Stimulated activated CD4-positive, alpha-beta T cell treated with anti-CD3 and anti-CD28 coated beads, Interleukin-15, amount 100 ng/mL, for 24 hours (primary cell): ENCODE measurements at places on chromosomes 2 and 18.

DNA sequence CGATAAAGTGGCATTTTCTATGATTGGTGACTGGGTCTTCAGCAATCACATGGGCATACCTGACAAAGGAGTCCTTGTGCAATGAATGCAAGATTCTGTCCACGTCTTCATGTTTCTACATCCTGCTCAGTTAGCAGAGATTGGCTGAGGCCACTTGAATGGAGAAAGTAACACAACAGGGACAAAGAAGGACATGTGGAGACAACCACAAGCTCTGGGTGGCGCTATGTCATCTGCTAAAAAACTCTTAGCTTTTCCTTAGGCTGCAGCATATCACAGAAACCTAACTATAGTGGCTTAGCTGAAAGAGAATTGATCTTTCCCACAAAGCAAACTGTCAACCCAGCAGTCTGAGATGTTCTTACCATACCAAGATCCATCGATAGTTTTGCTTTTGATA is 1109.7 kb downstream of the SOCS6 start:
- DNase-seq = no peak

- no peak for DNase-seq
Observed at GRCh38 chr2:202121532-202122162, 48.6 kb downstream of the KIAA2012 start.

GRCh38 chr2:36416370-36417165 is 61.0 kb downstream of the CRIM1 start:
- DNase-seq = no peak

DNA sequence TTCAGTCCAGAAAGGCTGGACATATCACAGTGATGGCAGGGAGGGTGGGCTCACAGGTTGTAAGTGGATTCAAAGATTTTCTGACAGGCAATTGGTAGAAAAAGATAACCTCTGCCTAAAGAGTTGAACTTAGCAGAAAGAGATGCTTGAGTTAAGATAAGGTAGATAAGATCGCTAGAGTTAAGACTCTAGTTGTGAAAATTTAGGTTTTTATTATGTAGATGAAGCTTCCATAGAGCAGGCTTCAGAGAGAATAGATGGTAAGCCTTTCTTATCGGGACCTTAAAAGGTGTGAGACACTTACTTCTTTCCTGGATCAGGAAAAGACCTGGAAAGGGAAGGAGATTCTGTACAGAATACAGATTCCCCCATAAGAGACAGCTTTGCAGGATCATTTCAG is 134.4 kb downstream of the GULP1 start:
- no peak for DNase-seq

- no peak for DNase-seq
Observed at GRCh38 chr18:26383454-26384270, 157.4 kb downstream of the TAF4B start.

- no peak for DNase-seq
Observed at GRCh38 chr2:209525331-209525730, 101.5 kb downstream of the MAP2 start.

- no peak for DNase-seq
Observed at GRCh38 chr18:9191658-9192256, 55.2 kb downstream of the ANKRD12 start.

- DNase-seq = no peak
Observed at GRCh38 chr18:48947560-48947959, 3.2 kb downstream of the SMAD7 start.

- no peak for DNase-seq
Observed at GRCh38 chr2:30293303-30293921, 62.1 kb downstream of the LBH start.

GRCh38 chr18:47953471-47953931 is 23.0 kb upstream of the SMAD2 start:
- peak; percentile 30 for DNase-seq

DNA sequence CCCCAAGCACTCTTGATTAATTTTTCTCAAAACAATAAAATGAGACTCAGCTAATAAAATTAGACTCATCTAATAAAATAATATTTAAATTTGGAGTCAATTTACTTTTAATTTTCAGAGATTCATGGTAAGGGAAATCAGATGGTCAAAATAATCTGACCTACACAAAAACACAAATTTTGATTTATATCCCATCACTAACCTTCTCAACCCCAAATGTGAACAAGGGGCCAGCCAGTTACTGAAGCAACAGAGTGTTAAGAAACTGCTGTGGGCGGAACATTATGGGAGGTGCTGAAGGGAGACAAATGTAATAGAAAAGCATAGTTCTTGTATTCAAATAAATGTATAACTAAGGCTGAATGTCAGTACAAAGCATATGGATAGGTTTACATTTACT is 28.5 kb upstream of the PPP3R1 start:
- no peak for DNase-seq

GRCh38 chr2:128076461-128077106 is 14.4 kb upstream of the UGGT1 start:
- no peak for DNase-seq

- DNase-seq = no peak
Observed at GRCh38 chr2:105301646-105302045, 27.9 kb downstream of the TGFBRAP1 start.

- DNase-seq = no peak
Observed at GRCh38 chr18:21105936-21106335, 5.7 kb downstream of the ROCK1 start.

DNA sequence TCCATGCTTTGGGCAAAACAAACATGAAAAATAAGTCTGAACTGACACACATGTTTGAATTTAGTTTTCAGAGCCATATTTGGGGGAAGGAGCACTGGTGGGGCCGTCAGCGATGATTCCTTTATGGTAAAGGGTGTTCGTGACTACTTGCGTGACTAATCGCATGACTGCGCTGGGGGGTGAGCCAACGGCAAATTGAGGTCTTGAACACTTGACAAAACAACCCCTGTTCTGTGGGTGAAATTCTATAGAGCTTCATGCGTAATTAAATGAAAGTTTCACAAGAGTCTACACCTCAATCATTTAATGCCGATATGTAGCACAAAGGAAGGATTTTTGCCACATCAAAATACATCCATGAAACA is 127.5 kb upstream of the CYP1B1 start:
- no peak for DNase-seq

GRCh38 chr2:20604951-20605381 is 45.9 kb downstream of the HS1BP3 start:
- no peak for DNase-seq

GRCh38 chr18:45521777-45522176 is 93.5 kb upstream of the SLC14A2 start:
- no peak for DNase-seq

DNA sequence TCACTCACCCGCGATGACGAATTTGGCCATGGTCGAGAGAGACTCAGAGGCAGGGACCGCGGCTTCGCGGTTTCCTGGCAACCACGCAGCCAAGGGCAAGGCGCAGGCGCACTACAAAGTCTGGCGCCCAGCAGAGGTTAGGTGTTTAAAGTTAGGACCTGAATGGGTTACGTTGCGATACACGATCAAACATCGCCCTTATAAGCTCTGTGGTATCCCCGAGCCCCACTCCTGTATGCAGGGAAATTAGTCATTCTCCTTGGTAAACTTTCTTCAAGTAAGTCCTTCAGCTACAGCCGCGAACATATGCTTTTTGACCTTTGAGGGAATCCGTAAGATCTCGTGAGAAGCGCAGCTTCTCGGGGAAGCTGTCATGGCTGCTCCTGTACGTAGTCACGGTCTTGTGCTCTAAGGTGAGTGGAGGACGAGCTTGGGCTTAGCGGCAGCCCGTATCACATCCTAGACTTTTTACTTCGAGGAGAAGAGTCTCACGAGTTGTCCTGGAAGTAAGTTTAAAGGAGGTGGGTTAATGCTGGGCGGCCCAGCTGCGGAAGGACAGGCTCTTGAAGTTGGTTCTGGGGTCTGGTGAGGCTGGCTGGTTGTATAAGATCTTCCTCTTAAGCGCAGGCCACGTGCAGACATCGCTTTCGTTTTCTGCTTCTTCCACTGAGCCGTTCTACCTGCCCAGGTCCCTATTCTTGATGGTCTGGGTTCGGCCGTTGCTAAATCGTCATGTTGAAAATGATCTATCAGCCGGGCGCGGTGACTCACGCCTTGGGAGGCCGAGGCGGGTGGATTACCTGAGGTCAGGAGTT is at the start of the genes FASTKD2 and MDH1B:
Gene FASTKD2, plus strand, starts transcription at position 365 of the 815 bp plus-strand sequence. CDS start 1,088 bp downstream, outside the sequence.
Gene MDH1B, minus strand, starts transcription at position 87 of the 815 bp plus-strand sequence. Its CDS starts 57 bp downstream, at position 30.
- DNase-seq = peak; percentile 91

- no peak for DNase-seq
Observed at GRCh38 chr2:122596598-122596997, 841.1 kb downstream of the TSN start.

DNA sequence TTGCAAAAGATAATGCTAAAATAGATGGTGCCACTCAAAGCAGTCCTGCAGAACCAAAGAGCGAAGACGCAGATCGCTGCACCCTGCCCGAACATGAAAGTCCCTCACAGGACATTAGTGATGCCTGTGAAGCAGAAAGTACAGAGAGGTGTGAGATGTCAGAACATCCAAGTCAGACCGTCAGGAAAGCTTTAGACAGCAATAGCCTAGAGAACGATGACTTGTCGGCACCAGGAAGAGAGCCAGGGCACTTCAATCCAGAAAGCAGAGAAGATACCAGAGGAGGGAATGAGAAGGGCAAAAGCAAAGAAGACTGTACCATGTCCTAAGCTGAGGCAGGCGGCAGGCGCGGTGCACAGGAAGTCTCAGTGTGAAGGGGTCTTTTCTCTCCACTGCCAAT is 34.8 kb upstream of the RBM44 start:
- no peak for DNase-seq

- no peak for DNase-seq
Observed at GRCh38 chr18:49591775-49592174, 29.9 kb downstream of the LIPG start.

- DNase-seq = peak; percentile 18
Observed at GRCh38 chr18:62898359-62898758, 183.0 kb downstream of the PHLPP1 start.

DNA sequence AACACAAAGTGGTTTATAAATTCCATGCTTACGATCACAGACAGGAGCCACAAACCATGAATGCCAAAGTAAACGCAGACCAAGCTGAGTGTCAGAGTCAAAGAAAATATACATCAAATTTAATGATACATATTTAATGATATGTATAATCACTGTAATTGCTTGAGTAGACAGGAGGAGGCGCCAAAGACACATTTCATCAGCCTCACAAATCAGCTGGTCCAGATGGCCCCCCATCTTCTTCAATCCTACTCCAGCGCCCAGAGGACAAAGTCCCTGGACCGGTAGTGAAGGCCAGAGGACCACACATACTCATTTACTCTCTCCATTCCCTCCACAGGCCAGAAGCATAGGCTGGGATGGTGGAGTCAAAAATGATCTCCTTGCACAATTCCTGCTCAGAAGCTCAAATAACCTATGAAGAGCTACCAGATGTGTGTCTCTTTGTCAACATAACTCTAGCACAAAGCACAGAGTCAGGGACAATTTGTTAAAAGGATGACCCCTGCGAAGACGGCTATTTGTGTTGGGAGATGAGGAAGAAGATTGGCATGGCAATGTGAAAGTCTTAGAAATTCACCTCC is 149.3 kb upstream of the PGAP1 start:
- DNase-seq = peak; percentile 16
